NAMALWA (cell line): ENCODE measurements at places on chromosomes 1 and 21.

DNA sequence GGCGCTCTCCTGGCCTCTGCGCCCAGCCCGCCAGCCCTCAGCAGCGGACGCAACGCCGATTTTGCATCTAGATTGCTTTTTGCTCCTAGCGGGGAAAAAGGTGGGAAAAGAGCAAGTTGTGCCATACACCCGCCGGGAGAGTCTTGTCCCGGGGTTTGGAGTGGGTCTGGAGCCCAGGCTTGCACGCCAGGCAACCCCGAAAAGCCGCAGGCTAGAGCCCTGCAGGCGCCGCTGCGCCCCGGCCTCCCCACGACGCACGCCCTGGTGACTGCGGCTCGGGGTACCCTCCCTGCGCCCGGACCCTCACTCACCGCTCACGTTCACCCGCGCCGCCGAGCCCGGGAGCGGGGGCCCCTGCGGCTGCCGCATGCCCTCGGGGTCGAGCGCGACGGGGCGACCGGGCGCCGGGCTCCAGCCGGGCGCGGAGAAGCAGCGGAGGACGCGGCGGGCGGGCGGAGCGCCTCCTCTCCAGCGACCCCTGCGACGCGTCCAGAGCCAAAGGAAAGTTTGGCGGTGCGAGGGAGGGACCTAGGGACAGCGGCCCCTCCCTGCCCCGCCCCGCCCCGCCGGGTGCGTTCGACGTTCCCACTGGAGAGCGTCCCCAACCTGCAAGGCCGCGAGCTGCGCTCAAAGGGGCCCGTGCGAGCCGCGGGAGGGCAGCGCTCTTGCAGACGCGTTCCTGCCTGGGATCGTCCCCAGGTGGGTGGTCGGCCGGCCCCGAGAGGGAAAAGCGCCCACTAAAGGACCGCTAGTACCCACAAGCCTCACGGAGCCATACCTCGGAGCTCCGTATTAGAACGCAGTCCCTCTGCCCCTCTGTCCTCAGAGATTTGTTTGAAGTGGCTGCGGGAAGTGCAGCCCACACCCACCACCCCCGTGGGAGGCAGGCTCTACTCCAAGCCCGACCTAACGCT is at the start of gene LPAR3:
Gene LPAR3 (minus strand): TSS at position 502 of the 914 bp plus-strand sequence. CDS start 27,086 bp downstream, outside the sequence.
- no peak for DNase-seq

GRCh38 chr1:82783044-82783443 is 982.3 kb downstream of the ADGRL2 start:
- DNase-seq: no peak

DNA sequence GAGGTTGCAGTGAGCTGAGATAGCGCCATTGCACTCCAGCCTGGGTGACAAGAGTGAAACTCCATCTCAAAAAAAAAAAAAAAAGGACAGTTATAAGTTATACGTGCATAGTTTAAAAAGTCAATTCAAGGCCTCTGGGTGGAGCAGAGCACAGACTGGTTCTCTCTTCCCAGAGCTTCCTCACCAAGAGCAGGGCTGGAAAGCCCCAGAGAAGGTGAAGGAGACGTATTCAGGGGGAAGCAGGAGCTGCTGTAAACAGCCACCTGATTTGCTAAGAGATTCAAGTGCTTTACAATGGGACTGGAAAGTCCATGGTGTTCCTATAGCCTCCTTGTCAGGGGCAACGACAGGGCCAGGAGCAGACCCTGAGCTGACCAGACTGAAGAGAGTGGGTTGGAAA is 85.0 kb upstream of the LYST start:
- no peak for DNase-seq

GRCh38 chr1:27632387-27633297 is 2.3 kb downstream of the FGR start:
- peak; percentile 80 for DNase-seq

GRCh38 chr1:113390871-113391648 is 745 bp downstream of the MAGI3 start:
- DNase-seq: peak; percentile 50

- no peak for DNase-seq
Measured at GRCh38 chr21:16468184-16468583, 738.4 kb downstream of the USP25 start.

DNA sequence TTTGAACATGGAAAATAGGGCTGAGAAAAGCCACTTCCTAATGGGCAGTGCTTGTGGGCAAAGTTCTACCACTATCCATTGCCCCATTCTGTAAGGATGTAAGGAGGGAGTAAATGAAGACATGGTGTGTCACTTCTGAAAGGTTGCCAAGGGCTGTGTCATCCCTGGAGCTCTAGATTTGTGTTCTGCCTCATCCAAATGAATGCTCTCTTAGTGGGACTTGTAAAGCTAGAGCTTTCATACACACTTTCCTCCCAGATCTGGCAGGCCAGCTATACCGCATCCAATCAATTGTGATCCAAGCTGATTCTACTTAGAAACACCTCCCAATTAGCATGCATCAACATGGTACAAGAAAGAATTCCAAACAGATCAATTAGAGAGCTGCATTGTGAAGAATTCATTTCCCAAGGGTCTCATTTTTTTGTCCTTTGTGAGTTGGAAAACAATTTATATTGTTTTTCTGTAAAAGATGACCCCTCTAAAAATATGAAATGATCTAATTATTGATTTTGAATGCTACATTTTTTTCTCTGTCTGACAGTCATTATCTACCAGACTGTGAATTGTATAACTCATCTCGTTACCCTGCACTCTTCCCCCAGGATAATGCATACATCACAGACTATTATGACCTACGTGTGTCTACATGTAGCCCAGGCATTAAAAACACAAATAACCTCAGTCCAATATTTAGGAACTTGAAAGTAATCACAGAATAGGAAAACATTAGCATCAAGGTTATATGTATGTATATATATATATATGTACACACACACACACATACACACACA is 117.1 kb upstream of the DUSP10 start:
- no peak for DNase-seq

- DNase-seq: no peak
Measured at GRCh38 chr1:26287811-26288210, 7.9 kb downstream of the SH3BGRL3 start.

- DNase-seq: no peak
Measured at GRCh38 chr1:117871013-117871412, 58.4 kb downstream of the GDAP2 start.

- DNase-seq: no peak
Measured at GRCh38 chr1:213418268-213419071, 367.4 kb downstream of the RPS6KC1 start.

- DNase-seq: no peak
Measured at GRCh38 chr1:93623875-93624274, 57.8 kb downstream of the BCAR3 start.

DNA sequence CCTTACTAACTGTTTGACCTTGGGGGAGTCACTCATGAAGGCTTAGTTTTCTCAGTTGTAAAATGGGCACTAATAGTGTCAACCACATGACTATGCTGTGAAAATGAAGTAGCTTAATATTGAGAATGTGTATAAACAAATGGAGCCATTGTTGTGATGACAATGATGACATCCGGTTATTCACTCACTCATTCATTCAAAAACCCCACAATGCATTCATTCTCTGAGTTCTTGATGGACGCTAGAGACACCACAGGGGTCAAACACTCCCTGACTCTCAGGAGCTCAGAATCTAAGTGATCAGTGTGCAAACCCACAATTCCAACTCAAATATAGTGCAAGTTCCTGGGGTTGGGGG is 138.9 kb downstream of the FOXD2 start:
- no peak for DNase-seq

GRCh38 chr1:87766737-87767136 is 438.1 kb downstream of the LMO4 start:
- no peak for DNase-seq

- DNase-seq: no peak
Measured at GRCh38 chr1:235888119-235888643, 21.5 kb upstream of the LYST start.

DNA sequence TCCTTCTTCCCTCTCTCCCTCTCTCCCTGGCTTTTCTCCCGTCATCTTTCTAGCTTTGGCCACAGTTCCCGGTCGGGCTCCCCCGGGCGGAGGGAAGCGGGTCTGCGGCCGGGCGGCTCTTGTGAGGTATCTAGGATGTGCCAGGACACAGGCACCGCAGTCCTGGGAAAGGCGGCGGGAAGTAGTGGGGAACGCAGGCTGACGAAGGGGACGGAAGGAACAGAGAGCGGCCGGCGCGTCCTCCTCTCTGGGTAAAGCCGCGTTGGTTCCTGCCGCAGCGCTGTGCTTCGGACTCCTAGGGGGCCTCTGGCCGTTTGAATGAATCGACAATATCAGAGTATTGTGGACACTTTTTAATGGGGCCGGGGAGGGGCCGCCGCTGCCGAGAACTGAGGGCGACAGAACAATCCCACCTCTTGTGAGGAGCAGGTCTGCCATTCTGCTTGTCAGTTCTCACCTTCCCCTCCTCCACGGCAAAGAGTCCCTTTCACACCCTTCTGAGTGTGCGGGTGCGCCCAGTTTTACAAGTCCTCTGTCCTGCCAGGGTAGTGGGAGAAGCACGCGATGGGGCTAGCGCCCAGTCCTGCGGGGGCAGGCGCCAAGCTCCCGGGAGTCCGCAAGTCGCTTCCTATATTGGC is 1.2 kb upstream of the LHX9 start:
- no peak for DNase-seq

- DNase-seq: no peak
Measured at GRCh38 chr1:51222136-51222787, 13.8 kb upstream of the RNF11 start.

DNA sequence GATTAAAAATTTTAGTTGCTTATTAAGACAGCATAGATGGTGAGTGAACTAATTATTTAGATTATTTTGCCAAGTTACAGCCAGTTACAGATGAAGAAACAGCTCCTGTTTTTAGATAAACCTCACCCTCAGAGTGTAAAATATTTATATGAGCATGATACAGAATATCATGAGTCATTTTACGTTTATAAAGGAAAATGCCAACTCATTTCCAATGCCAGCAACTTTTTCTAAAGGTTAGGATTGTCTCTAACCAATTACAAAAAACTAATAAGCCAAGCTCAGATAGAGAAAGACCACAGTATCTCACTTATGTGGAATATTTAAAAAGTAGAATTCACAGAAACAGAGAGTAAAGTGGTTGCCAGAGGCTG is 590.1 kb downstream of the LTN1 start:
- no peak for DNase-seq
